Hepatic stellate cell (primary cell): ENCODE measurements at places on chromosomes 11 and 22.

GRCh38 chr11:43269254-43269918, 42.4 kb upstream of the API5 start:
- no peak for DNase-seq

GRCh38 chr11:46902694-46903093, 15.7 kb downstream of the LRP4 start:
- DNase-seq, result no peak

DNA sequence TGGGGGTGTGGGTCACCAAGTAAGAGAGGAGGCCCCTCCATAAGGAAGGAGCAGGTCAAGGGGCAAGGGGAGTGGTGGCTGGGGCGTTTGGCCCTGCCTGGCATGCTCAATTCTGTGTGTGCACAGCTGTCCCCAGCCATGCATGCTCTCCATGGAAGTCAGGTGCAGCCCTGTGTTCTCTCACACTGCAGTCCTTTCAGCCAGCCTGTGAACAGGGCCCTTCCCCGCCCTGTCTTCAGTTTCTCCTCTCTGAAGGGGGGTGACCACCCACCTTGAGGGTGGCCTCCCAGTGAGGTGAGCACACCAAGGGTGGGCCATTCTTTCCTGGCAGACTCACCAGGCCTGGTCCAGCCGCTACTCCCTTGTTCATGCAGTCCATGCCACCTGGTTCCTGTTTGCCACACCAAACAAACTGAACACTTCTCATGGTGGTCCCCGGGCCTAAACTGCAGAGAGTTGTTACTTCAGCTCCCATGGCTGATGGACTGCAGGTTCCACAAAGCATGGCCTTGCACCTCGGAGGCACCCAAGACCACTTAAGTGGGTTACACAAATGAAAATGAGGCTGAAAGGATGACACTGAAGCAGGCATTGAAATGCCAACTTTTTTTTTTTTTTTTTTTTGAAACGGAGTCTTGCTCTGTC, 1.7 kb upstream of the CHCHD10 start:
- DNase-seq, result no peak

- DNase-seq, result no peak
These were observed 2.4 kb downstream of the CBX6 start for GRCh38 chr22:38869663-38870062.

GRCh38 chr22:46845296-46846149, 83.1 kb downstream of the TBC1D22A start:
- DNase-seq, result peak; percentile 47

DNA sequence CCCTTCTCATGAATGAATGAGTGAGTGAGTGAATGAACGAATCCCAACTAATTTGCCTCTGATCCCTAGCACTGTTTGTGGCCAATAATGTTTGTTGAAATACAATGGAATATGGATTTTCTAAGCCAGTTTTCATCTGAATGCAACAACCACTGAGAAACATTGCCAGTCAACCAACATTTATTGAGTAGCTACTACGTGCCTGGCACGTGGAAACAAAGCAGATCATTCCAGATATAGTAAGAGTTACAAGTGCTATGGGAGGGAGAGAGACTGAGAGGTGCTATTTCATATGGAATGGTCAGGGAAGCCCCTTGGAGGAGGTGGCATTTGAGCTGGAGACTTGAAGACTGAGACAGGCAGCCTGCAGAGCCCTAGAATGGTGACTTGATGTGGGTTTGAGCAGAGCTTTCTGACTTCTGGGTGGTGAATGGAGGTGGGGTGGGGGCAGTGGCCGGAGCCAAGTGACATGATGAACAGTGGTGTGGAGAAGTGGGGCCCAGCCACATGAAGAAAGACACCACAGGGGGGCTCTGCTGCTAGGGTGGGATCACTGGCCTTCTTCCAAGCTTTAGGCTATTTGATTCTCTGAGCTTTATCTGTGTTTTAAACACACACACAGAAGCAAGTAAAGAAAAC, 35.1 kb upstream of the SMTN start:
- DNase-seq, result no peak

GRCh38 chr22:37060801-37061610, 9.5 kb downstream of the KCTD17 start:
- no peak for DNase-seq

GRCh38 chr11:115334932-115335788, 169.1 kb downstream of the CADM1 start:
- no peak for DNase-seq

- DNase-seq, result no peak
These were observed 254.5 kb upstream of the B3GAT1 start for GRCh38 chr11:134666273-134667174.

- DNase-seq, result no peak
These were observed 6.7 kb downstream of the VPS37C start for GRCh38 chr11:61154528-61154927.

DNA sequence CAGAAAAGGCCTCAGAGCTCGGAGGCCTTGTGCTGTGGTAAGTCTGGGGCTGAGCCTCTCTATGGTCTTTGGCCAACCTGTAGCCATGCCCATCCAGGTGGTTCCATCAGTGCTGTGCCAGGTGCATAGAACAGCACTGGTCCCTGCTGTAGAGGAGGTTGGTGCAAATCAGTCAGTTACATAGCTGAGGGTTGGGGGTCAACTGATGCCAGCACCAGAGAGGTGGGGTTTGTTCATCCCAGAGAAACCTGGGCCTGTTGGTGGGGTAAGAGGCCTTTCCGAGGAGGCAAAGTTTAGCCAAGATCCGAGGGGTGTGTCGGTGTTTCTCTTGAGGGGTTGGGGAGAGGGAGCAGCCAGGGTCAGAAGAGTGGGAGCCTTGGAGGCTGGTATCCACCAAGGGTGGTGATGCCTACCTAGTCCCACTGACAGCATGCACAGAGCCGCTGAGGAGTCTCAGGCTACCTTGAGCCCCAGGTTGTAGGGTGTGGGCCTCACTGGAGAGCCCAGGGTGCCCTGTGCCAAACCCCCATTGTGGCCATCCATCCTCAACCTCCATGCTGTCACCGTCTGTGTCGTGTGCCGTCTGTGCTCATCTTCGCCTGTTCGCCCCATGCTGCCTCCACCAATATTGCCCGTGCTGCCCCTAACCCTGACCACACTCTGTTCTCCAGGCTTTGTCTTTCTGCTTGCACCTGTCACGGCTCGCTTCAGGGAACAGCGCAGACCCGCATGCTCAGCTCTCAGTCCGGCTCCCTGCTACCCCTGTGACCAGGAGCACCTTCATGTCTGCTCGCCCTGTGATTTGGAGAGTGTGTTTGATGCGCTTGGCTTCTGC, 78.7 kb upstream of the SUSD2 start:
- no peak for DNase-seq

DNA sequence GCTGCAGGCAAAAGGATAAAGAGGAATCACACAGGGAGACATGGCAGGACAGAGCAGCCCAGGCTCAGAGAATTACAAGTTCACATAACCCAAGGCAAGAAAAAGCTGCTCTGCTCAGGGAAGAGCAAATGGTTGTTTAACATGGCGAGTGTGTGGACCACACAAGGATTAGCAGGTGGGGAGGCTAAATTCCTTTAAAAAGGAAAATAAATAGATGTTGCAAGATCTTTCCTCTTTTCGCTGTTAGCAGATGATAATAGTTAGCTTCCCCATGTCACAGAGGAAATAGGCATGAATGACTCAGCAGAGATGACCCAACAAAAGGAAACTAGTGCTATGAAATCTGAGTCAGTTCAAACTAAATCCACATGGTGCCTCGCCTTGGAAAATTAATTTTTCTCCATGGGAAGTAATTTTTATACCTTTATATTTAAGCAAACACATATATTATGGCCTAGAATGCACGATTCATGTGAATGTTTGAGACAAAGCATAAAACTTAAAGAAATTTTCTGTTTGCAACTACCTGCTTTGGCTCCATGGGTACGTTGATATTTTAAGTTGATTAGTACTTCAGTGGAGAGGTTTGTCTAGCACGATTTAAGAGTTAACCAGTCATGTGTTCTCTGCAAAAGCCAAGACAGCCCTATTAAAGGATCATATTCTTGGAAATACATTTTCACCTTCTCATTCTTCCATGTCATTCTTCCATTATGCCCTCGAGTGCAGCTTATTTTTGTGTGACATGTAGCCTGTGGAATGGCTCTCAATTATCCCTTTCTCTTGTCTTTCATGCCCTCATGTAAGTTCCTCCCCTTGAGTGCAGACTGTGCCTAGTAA, 38.5 kb upstream of the FJX1 start:
- DNase-seq, result peak; percentile 59

- DNase-seq, result peak; percentile 37
These were observed at the start of gene SYT12 for GRCh38 chr11:67022961-67023956. TSS of gene SYT12 (plus strand) at chr11:67023134. CDS start at chr11:67030145, 7,011 bp downstream.

DNA sequence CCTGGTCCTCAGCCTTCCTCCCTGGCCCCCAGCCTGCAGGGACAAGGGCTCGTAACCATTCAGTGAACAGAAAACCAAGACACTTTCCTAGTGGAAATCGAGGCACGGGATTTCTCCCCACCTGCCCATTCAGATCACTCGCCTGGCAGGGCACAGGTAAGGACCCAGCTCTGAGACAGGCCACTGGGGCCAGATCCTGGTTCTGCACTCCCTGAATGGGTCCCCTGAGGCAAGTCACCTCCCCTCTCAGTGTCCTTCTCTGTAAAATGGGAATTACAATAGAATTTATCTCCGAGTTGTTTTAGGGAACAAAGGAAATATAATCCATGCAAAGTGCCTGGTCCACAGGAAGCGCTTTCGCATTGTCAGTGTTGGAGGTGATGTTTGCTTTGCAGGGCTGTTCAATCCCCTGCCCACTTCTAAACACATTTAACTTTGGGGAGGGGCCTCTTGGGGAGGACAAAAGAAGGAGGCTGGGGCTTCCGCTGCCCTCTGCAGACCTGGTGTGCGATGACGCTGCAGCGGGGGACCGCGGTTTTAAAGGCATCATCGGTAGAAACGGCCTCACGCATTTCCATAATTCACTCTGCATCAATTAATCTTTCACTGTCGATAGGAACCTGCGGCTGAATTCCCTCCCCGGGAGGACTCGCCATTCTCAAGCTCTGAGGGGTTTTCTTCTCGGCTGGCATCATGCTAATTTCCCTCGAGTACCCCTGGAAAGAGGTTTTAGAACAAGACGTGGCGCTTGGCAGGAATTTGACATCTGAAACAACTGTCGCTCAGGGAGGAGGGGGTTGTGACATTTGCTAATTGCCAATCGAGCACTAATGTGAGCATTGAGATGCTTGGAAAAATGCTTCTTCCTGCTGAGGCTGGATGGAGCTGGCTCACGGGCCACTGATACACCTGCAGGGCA, 70.4 kb upstream of the FGF3 start:
- DNase-seq, result no peak

DNA sequence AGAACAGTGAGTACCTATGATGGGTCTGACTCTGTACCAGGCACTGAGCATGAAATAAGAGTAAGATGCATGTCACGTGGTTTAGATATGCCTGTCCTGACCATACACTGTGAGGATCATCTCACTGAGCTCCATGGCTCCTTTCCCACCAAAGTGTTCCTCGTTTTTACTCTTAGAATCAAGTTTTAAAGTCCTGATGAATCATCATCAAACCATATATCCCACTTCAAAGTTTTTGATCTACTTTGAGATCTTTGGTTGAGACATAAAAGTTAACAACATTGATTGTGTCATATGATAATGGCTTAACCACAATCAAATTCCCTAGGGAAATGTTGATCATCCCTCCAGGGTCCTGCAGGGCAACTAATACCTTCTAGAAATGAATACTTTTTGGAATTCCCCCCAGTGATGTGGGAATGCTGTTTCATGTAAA, 12.8 kb downstream of the ETS1 start:
- DNase-seq, result no peak

- no peak for DNase-seq
These were observed 22.1 kb downstream of the GDPD5 start for GRCh38 chr11:75503531-75504099.

- no peak for DNase-seq
These were observed 254.4 kb downstream of the TTC28 start for GRCh38 chr22:28425211-28425610.

DNA sequence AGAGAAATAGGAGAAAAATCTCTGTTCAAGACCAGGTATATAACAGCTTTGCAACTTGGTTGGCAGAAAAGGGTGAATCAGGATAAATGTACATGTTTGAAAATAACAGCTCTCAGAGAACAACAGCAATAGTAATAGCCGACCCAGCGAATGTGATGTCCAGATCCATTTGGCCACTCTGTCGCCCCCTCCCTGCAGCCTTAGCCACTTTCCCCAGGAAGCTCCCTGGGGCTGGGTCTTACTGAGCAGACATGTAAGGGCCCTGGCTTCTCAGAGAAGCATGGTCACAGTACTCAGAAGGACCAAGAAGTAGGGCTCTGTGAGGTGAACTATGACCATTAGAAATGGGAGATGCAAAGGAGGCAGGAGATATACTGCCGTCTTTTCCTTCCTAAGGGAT, 154.1 kb upstream of the SNX19 start:
- DNase-seq, result no peak

- no peak for DNase-seq
These were observed 3.1 kb downstream of the APOBEC3G start for GRCh38 chr22:39080052-39080762.

DNA sequence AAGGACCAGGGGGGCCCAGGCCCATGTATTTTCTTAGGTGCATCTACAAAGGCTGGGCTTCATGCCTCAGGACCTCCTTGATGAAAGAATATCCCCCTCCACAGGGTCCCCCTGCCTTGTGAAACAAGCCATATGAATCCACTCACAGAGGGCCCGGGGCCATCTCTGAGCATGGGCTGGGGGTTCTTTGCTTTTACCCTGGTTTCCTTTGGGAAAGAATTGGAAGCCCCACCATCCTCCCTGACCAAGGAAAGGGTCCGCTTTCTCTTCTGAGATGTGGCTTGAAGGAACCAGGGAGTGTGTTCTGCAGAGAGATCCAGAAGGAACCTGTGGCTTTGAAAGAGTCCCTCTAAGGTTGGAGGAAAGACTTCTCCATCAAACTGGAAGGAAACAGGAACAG, 9.2 kb upstream of the ANO1 start:
- DNase-seq, result no peak

GRCh38 chr11:64790205-64791095, 12.1 kb upstream of the SF1 start:
- no peak for DNase-seq

- no peak for DNase-seq
These were observed 78.7 kb downstream of the SERGEF start for GRCh38 chr11:17934194-17934593.

DNA sequence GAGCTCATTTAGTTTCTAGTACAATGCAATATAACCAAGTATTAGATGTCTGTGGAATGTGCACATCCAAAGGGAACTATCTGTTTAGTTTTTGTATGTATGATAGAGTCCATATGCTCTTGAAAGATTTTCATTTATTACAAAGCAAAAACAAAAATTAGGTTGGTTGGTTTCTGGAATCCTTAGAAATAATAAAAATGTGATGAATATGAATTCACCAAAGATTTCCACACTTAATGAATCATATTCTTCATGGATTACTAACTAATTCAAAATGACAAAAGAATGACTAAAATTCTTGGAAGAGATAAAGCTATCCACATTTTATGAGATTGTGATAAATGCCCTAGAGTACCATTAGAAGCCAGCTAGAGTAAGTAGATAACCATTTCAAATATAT, 261.1 kb downstream of the SBF2 start:
- peak; percentile 4 for DNase-seq
